ENCODE measurements at places on chromosomes 12 and 14. TPM values are rescaled to one million over a fixed set of nuclear protein-coding genes. Genes with fewer than 3 reads are reported as not detected.
A peak's percentile ranks its signal among the peaks of the same experiment; 100 is the strongest.

Gene GDF3
- total RNA-seq, result not detected

Gene AKAP3
- 0.26 TPM for total RNA-seq

Gene SLC10A1
- total RNA-seq, result not detected

Gene CBLN3
- 1.0 TPM for total RNA-seq

Gene VSIG10
- total RNA-seq, result 56.2 TPM

Gene HSPB8
- total RNA-seq, result 2.0 TPM

DNA sequence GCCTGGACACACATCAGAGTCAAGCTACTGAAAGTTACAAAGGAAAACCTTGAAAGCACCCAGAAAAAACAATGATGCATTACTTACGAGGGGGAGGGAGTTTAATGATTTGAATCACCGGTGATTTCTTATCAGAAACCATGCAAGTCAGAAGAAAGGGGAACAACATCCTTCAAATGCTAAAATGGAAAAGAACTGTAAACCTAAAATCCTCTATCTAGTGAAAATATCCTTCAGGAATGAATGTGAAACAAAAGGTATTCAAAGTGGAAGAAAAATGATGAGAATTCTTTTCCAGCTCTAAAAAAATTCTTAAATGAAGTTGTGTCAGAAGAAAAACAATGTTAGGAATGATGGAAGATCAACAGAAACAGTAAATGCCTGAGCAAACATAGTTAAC lies 16.8 kb downstream of the SCAF11 start:
- no peaks in the 10 kb centered on the region for H3K27me3 ChIP-seq
- no peak for DNase-seq
- H3K4me1 ChIP-seq, result peaks cover 16% of the 10 kb centered on the region
- no peak overlapping the region for H3K27ac ChIP-seq

DNA sequence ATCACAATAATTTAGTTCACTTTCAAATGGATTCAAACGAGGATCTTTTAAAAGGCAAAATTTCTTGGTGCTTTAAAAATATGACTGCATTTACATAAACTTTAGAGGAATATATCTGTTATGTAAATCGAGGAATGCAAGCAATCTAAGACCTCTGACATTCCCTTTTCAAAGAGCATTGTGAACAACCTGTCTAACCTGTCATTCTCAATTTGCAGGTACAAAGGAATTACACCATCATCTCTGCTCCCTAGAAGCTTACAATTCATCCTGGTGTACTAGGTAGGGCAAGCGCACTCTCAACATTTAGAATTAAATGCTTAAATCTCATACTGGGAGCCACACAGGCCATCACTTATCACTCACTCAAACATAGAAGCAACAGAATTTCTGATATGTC lies 35.6 kb downstream of the BMP4 start:
- no peak for DNase-seq
- H3K27ac ChIP-seq, result no peak overlapping the region
- H3K4me3 ChIP-seq, result no peak overlapping the region
- no peaks in the 10 kb centered on the region for H3K4me1 ChIP-seq
- H3K27me3 ChIP-seq, result no peaks in the 10 kb centered on the region

DNA sequence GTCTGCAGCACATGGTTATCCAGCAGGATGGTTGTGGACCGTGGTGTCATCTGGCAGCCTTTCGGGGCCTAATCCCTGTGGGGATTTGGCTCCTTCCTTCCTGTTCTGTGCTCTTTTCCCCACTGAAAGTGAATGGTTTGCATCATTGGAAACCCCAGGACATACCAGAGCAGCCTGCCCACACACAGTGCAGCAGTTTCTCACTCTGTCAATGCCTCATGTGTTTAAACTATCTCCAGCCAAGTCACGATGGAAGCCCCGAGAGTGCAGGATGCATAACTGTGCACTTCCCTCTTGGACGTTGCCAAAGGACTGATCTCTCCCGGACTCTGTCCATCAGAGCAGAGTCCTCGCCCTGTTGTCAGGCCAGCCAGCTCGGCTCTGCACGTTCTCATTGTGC lies 29.0 kb upstream of the AMN start:
- H3K4me3 ChIP-seq, result no peak overlapping the region
- no peaks in the 10 kb centered on the region for H3K27me3 ChIP-seq
- H3K36me3 ChIP-seq, result no peaks in the 10 kb centered on the region
- H3K4me1 ChIP-seq, result no peaks in the 10 kb centered on the region
- H3K27ac ChIP-seq, result no peak overlapping the region

- no peaks in the 10 kb centered on the region for H3K36me3 ChIP-seq
- no peak for DNase-seq
- H3K27me3 ChIP-seq, result no peaks in the 10 kb centered on the region
- no peak overlapping the region for H3K4me3 ChIP-seq
- H3K4me1 ChIP-seq, result no peaks in the 10 kb centered on the region
- H3K27ac ChIP-seq, result no peak overlapping the region
These were observed 1022.0 kb upstream of the TMEM132C start for GRCh38 chr12:127245009-127245408.

- H3K27ac ChIP-seq, result no peak overlapping the region
- no peaks in the 10 kb centered on the region for H3K27me3 ChIP-seq
- no peak for DNase-seq
- H3K4me3 ChIP-seq, result no peak overlapping the region
- H3K4me1 ChIP-seq, result no peaks in the 10 kb centered on the region
- no peaks in the 10 kb centered on the region for H3K36me3 ChIP-seq
These were observed 4.3 kb upstream of the GPHB5 start for GRCh38 chr14:63322897-63323573.

DNA sequence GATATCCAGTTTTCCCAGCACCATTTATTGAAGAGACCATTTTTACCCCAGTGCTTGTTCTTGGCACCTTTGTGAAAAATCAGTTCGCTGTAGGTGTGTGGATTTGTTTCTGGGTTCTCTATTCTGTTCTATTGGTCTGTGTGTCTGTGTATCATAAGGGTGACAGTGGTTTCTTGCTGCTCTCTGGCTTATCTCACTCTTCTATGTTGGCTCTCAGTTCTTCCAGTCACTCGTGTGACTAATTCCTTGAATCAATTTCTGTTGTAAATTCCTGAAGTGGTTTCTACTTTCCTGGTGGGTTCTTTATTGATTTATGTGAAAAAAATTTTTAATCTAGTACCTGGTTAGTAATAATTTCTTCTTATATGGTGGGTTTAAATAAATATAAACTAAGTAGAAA lies 58.3 kb downstream of the OTOGL start:
- H3K36me3 ChIP-seq, result no peaks in the 10 kb centered on the region
- DNase-seq, result no peak
- H3K4me3 ChIP-seq, result no peak overlapping the region
- H3K27me3 ChIP-seq, result no peaks in the 10 kb centered on the region

DNA sequence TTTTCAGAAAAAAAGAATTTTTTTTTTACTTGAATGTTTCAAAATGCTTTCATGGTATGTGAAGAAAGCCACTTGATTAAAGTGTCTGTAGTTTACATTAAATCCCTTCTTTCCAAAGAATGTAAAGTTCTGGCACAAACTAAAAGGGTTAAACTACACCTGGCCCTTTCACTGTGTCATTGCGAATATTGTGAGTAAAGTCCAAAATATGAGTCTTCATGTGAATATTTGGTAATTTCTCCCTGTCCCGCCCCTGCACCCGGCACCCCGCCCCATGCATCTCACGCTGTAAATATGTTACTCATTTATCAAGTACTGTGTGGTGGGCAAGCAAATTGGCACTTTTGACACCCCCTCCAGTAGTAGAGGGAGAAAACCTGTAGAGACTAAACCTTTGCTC lies 274.7 kb downstream of the TTC6 start:
- no peak overlapping the region for H3K27ac ChIP-seq
- no peak for DNase-seq
- no peaks in the 10 kb centered on the region for H3K4me1 ChIP-seq
- H3K36me3 ChIP-seq, result no peaks in the 10 kb centered on the region
- H3K4me3 ChIP-seq, result no peak overlapping the region

DNA sequence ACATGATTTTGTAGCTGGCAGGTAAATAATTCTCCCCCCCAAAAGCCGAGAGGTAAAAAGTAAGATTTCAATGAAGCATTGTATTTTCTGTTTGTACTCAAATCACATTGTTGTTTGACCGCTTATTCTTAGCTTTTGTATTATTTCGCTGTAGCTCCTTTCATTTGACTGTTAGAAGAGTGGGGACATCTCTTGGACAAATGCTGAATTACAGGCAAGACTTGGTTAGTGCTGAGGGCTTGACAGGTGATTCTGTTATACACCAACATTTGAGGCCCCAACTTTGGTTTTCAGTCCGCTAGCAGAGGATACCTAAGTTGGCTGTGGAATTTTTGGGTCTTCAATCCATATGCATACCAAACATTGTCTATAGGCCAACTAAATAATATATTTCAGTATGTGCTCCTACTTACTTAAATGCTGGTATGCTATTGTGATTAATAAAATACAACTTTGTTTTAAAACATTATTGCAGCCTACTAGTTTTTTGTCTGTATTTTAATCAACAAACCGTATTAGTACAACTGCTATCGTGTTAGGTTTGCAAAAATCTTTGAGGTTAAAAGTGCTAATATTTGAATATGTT lies 102.2 kb downstream of the ERC1 start:
- H3K36me3 ChIP-seq, result no peaks in the 10 kb centered on the region
- peaks cover 6% of the 10 kb centered on the region for H3K4me1 ChIP-seq
- H3K27ac ChIP-seq, result no peak overlapping the region
- H3K27me3 ChIP-seq, result no peaks in the 10 kb centered on the region

DNA sequence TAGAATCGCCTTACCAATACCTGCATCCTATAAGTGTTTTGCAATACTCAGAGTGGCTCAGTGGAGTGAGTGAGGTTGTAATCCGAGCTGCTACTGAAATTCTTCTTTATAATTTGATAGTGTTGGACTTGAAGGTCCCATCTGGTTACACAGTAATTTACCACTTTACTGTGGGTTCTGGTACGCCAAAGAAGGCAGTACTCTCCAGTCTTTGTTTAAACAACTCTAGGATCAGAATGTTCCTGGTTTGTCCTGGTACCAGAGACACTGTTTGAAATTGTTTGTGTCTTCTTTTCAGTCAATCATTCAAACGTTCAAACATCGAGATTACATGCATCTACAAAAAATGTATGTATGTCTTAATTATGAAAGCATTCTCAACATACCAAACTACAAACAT lies 51.3 kb upstream of the AMN1 start:
- H3K4me1 ChIP-seq, result no peaks in the 10 kb centered on the region
- H3K27me3 ChIP-seq, result no peaks in the 10 kb centered on the region
- H3K27ac ChIP-seq, result no peak overlapping the region
- no peak for DNase-seq

GRCh38 chr12:124024263-124024678 lies 51.3 kb downstream of the ZNF664 start:
- no peak overlapping the region for H3K27ac ChIP-seq
- DNase-seq, result no peak
- H3K27me3 ChIP-seq, result no peaks in the 10 kb centered on the region
- H3K4me1 ChIP-seq, result no peaks in the 10 kb centered on the region
- H3K36me3 ChIP-seq, result no peaks in the 10 kb centered on the region

- no peak overlapping the region for H3K27ac ChIP-seq
- DNase-seq, result no peak
- H3K27me3 ChIP-seq, result no peaks in the 10 kb centered on the region
These were observed 31.8 kb downstream of the MAX start for GRCh38 chr14:65070471-65070976.

DNA sequence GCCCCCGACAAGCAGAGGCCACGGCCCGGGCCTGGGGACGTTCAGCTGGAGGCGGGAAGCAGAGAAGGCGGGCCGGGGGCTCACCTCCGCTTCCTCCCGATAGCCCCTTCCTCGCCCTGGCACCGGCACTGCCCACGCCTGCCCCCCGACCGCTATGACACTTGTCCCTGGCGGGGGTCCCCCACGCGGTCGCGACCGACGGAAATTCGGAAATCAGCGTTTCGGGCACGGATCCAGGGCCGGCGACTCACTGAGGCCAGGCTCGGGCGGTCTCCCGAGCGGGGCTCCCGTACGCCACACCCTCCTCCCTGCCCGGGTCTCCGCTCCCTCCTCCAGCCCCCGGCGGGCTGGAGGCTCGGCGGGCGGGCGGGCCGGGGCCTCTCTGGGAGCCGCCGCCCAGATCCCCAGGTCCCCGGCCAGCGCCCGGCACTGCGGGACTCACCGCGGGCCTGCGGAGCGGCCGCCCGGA lies 581 bp downstream of the PITPNM2 start:
- H3K36me3 ChIP-seq, result peaks cover 3% of the 10 kb centered on the region
- peaks cover 32% of the 10 kb centered on the region for H3K4me1 ChIP-seq
- H3K27ac ChIP-seq, result peak overlapping the region; percentile 76
- no peaks in the 10 kb centered on the region for H3K27me3 ChIP-seq

All from Panc1 (cell line).